Naive thymus-derived CD4-positive, alpha-beta T cell (primary cell): ENCODE measurements at places on chromosomes 7 and 10. TPM values are rescaled to one million over a fixed set of nuclear protein-coding genes. Genes with fewer than 3 reads are reported as not detected.

The EPHA1 gene
- total RNA-seq = 63.1 TPM

The EPO gene
- not detected for total RNA-seq

DNA sequence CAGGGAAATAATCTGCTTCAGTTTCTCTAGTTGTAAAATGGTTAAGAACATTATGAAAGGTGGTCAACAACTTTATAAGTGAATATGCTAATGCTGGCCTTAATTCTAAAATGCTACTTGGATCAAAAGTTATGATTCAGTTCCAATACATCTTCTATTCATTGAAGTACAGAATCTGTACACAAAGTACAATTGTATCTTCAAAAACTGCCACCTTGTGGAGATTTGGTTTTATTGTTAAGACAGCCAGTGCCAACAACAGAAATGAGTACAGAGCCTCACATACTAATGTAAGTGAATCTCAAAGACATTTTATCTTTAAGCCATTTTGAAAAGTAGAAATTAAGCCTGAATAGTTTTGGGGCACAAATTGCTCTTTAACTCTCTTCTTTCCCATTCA lies 194.0 kb downstream of the CFTR start:
- no peak for DNase-seq
- H3K36me3 ChIP-seq = no peaks in the 10 kb centered on the region
- H3K27me3 ChIP-seq = no peaks in the 10 kb centered on the region
- H3K4me3 ChIP-seq = no peak overlapping the region
- no peak overlapping the region for H3K27ac ChIP-seq

DNA sequence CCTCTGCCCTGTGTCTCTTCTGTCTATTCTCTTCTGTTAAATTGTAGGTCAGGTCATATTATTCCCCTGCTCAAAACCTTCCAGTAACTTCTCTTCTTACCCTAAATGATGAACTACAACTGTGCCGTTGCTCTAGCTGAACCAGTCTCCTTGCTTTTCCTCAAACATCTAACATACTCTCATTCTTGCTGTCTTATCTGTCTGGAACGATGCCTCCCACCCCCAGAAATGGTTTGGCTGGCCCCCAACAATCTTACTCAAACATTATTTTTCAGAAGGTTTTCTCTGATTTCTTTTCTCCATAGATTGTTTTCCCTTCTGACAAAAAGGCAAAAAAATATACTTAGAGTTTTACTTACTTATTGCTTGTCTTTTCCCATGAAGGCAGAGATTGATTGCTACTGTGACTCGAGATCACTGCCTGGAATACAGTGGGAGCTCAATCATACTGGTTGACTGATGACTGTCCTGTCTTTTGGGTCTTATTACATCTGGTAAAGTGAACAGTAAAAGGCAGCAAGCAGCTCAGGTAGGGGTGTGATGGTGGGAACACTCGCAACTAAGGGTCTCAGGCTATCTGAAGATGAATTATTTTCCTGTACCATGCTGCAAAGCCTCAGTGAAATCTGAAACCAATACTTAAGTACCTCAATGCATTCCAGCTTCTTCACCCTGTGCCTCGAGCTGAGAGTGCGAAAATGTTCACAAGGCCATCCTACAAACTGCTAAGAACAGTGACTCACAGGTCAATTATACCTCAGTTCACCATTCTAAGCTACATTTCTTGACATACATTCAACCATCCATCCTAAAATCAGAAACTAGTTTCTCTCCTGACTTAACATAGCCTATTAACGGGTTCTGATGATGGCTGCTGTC lies 67.6 kb downstream of the DNMBP start:
- no peaks in the 10 kb centered on the region for H3K27me3 ChIP-seq
- H3K27ac ChIP-seq = no peak overlapping the region
- H3K4me3 ChIP-seq = no peak overlapping the region
- no peaks in the 10 kb centered on the region for H3K36me3 ChIP-seq
- DNase-seq = no peak
- no peaks in the 10 kb centered on the region for H3K4me1 ChIP-seq

GRCh38 chr10:133361773-133362441 lies 4.1 kb upstream of the FUOM start:
- H3K4me1 ChIP-seq = no peaks in the 10 kb centered on the region
- H3K27ac ChIP-seq = no peak overlapping the region
- no peak overlapping the region for H3K4me3 ChIP-seq
- H3K27me3 ChIP-seq = no peaks in the 10 kb centered on the region
- DNase-seq = no peak

- no peak overlapping the region for H3K27ac ChIP-seq
- no peaks in the 10 kb centered on the region for H3K4me1 ChIP-seq
- DNase-seq = no peak
- H3K4me3 ChIP-seq = no peak overlapping the region
- H3K36me3 ChIP-seq = no peaks in the 10 kb centered on the region
- H3K27me3 ChIP-seq = no peaks in the 10 kb centered on the region
Observed at GRCh38 chr7:113562242-113562641, 356.6 kb downstream of the PPP1R3A start.

- no peaks in the 10 kb centered on the region for H3K4me1 ChIP-seq
- H3K27ac ChIP-seq = no peak overlapping the region
- no peak overlapping the region for H3K4me3 ChIP-seq
- no peaks in the 10 kb centered on the region for H3K27me3 ChIP-seq
- DNase-seq = no peak
- peaks cover 69% of the 10 kb centered on the region for H3K36me3 ChIP-seq
Observed at GRCh38 chr10:125811251-125811650, 11.8 kb downstream of the UROS start.

- no peaks in the 10 kb centered on the region for H3K27me3 ChIP-seq
- no peak overlapping the region for H3K4me3 ChIP-seq
- DNase-seq = no peak
Observed at GRCh38 chr10:107971973-107972372, 807.5 kb upstream of the SORCS1 start.

- no peak overlapping the region for H3K4me3 ChIP-seq
- no peak for DNase-seq
- H3K36me3 ChIP-seq = no peaks in the 10 kb centered on the region
- no peaks in the 10 kb centered on the region for H3K27me3 ChIP-seq
- H3K4me1 ChIP-seq = peaks cover 37% of the 10 kb centered on the region
Observed at GRCh38 chr7:3106361-3106826, 62.7 kb upstream of the CARD11 start.

DNA sequence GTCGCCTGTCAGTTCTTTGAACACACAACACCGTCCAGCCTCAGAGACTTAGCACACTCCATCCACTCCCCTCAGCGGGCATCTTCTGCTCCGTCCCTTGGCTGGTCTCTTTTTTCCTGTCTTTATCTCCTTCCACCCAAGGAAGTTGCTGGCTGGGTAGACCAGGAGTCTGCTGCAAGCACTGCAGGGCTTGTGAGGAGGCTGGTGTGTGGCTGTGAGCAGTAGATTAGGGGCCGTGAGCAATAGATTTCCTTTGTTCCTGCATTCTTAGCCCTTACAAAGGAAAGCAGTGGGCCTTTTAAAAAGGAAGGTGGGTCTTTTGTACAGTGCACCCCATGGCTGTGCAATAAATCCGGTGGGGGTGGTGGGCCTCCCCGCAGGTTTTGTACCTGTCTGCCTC lies 100.3 kb upstream of the BTBD16 start:
- no peak for DNase-seq
- H3K36me3 ChIP-seq = no peaks in the 10 kb centered on the region
- no peaks in the 10 kb centered on the region for H3K4me1 ChIP-seq
- no peak overlapping the region for H3K4me3 ChIP-seq
- no peak overlapping the region for H3K27ac ChIP-seq
- no peaks in the 10 kb centered on the region for H3K27me3 ChIP-seq

The LAMB4 gene
- total RNA-seq = not detected

The PLAC9 gene
- total RNA-seq = not detected

The HTR5A gene
- total RNA-seq = not detected

DNA sequence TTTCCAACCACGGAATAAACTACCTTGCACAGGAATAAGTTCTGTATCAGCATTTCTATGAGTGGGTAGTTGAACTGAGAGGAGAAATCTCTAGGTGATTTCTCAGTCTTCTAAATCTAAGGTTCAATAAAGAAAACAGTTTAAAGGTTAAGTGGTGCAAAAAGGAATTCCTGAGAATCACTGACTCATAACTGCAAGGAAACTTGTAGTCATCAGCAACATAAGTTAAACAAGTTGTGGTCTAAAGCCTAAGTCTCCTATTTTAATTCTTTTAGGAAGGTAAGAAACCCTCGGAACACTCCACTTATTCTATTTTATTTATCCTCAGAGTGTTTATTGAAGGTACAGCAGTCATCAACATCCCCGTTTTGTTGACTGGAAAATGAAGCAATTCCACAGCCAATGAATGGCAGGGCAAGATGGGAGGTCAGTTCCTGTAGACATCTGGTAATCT lies 92.4 kb upstream of the PIK3CG start:
- H3K36me3 ChIP-seq = no peaks in the 10 kb centered on the region
- H3K4me1 ChIP-seq = peaks cover 9% of the 10 kb centered on the region
- no peaks in the 10 kb centered on the region for H3K27me3 ChIP-seq
- no peak for DNase-seq
- H3K27ac ChIP-seq = no peak overlapping the region
- no peak overlapping the region for H3K4me3 ChIP-seq

GRCh38 chr10:132118366-132118765 lies 52.6 kb downstream of the JAKMIP3 start:
- DNase-seq = no peak
- no peaks in the 10 kb centered on the region for H3K27me3 ChIP-seq
- H3K4me3 ChIP-seq = no peak overlapping the region
- no peaks in the 10 kb centered on the region for H3K36me3 ChIP-seq
- H3K4me1 ChIP-seq = no peaks in the 10 kb centered on the region

The AUTS2 gene
- 4.2 and 5.3 TPM in 2 replicates for total RNA-seq

DNA sequence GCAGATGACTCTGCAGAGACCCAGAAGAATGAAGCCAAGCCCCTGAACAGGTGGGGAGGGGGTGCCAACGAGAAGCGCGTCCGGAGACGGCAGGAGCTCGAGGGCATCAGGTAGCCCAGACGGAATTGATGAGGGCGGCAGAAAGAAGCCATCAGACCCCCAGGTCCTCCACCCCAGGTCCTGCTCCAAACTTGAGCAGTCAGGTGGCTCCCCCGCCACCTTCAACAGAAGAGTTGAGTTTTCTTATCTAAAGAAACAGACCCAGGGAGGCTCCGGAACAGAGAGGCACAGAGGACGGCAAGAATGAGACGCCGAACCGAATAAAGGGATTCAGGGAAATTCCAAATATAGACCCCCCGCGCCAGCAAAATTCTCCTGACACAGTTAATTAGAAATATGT lies 22.2 kb downstream of the RGS10 start:
- H3K27ac ChIP-seq = peak overlapping the region; percentile 81
- H3K36me3 ChIP-seq = peaks cover 5% of the 10 kb centered on the region
- H3K27me3 ChIP-seq = no peaks in the 10 kb centered on the region
- no peak for DNase-seq

DNA sequence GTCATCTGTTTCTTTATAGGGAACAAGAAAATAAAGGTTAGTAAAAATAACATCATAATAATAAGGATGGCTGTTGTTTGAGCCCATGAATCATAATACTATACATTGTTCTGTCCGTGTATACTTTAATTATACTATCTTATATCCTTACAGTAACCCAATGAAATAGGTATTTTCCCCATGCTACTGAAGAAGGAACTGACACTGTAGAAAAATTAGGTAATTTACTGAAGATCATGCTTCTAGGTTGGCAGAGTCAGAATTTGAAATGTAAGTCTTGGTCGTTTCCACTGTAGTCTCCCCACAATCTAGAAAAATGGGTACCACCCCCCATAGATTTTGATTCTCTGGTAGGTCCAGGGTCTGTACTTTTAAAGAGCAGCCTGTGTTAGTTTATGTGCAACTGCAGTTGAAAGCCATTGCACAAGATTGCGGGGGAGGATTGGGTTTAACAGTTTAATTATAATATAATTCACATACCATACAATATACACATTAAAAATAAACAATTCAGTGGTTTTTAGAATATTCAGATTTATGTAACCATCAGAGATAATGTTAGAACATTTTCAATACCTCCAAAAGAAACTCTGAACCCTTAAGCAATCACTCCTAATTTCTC lies 47.7 kb downstream of the SHOC2 start:
- H3K27ac ChIP-seq = no peak overlapping the region
- DNase-seq = no peak
- no peaks in the 10 kb centered on the region for H3K36me3 ChIP-seq
- no peak overlapping the region for H3K4me3 ChIP-seq
- H3K27me3 ChIP-seq = no peaks in the 10 kb centered on the region

- H3K27me3 ChIP-seq = no peaks in the 10 kb centered on the region
- DNase-seq = no peak
Observed at GRCh38 chr10:47361293-47361692, 13.1 kb downstream of the RBP3 start.

DNA sequence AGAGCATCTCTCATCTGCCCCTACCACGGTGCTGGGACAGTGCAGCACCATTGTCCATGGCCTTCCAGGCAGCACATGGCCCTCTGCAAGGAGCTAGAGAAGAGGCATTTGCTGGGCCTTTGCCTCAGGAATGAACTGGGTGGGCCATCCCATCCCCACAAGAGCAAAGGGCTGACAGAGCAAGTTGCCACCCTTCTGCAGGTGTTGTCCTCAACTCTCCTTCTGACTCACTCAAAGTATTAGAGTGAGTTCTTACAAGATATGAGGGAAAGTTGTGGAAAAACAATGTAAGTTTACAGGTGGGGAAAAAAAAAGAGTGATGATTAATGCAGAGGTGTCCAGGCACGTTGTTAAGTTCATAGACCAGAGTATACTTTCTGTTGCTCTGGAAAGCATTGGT lies 261.2 kb downstream of the SKIDA1 start:
- no peak overlapping the region for H3K27ac ChIP-seq
- no peak for DNase-seq
- H3K4me1 ChIP-seq = no peaks in the 10 kb centered on the region
- no peaks in the 10 kb centered on the region for H3K36me3 ChIP-seq

DNA sequence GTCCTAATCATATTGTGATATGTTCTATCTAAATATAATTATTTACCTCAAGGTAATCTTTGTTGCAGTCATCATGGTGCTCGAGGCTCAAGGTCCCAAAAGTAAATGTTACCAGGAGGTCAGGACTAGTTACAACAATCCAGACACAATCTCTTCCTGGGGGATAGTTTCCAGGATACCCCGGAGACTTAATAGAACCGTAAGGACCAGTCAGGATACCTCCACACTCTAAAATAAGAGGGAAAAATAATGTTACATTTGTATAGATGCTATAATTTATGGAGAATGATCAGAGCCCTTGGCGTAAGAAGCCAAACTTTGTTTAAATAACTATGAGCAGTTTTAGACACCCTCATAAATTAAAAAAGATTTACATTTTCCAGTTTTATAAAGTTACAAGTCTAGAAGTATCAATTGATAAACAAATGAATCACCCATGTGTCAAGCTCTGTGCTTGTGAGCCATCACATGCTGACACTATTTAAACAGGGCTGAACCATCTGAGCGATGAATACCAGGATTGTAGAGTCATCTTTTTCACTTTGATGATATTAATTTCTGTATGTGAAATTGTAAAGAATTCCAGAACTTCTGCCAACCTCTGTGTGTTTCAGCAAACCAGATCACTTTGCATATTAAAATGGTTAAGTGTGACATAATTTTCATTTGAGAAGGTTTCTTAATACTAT lies 41.3 kb downstream of the CUBN start:
- no peak overlapping the region for H3K27ac ChIP-seq
- H3K36me3 ChIP-seq = peaks cover 9% of the 10 kb centered on the region
- no peak for DNase-seq
- no peaks in the 10 kb centered on the region for H3K27me3 ChIP-seq
- H3K4me1 ChIP-seq = no peaks in the 10 kb centered on the region
- no peak overlapping the region for H3K4me3 ChIP-seq
